ENCODE measurements at places on chromosomes 12 and 14.

GRCh38 chr14:59013672-59014298 is 174.7 kb upstream of the DAAM1 start:
- no peak for DNase-seq

- no peak for DNase-seq
Measured at GRCh38 chr12:5533368-5533767, 101.5 kb downstream of the NTF3 start.

DNA sequence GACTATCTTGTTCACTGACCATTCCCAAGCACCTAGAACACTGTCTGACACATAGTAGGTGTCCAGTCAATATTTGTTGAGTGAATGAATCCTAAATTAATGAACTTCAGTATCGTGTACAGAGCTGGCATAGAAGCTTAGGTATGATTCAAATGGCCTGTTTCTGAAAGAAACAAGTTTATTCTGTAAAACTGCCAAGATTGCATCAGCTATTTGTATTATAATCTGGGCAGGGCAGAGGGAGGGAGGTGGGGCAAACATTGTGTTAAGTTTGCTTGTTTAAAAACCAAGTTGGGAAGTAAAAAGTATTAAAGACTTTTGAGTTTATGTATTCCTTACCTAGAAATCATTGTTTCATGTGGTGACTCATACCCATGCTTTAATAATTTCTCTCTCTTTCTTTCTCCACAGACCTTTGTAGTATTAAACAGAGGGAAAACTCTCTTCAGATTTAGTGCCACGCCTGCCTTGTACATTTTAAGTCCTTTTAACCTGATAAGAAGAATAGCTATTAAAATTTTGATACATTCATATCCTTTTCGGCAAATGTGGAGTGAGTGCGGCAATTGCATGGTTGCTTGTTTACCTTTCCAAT is 92.8 kb downstream of the SCN8A start:
- DNase-seq, result no peak

DNA sequence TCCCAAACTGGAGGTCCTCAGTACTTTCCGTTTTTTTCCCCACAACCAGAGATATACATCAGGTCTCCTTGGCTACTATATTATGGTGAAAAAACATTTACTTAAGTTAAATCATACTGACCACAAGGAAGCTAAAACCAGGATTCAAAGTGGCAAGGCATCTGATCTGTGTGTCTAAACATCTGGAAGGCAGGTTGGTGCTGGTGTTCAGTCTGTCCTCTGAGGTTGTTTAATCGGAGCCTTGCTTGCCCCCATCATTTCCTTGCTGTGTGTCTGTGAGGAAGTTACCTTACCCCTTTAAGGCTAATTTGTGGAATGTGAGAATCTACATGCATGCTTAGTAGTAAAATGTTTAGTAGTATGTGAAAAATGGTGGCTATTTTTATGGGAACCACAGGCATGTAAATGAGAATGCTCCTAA is 75.6 kb downstream of the GALNT4 start:
- no peak for DNase-seq

DNA sequence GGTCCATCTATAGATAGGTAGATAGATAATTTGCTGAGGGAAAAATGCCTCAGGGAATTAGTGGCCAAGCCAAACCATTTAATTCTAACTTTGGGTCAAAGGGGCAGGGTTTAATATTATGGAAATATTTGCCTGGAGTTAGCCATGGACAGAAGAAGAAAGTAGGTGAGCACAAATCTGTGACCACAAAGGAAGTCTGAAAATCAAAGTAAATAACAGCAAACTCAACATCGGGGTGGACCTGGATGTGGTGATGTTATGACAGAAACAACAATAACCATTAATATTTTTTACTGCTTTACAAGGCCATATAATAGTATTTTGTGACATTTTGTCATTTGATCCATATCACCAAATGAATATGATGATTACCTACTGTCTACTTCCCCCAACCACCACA is 578.0 kb upstream of the MGAT4C start:
- no peak for DNase-seq

GRCh38 chr14:76575108-76575507 is 186.2 kb upstream of the VASH1 start:
- no peak for DNase-seq

- DNase-seq, result no peak
Measured at GRCh38 chr12:11793921-11794710, 144.6 kb downstream of the ETV6 start.

DNA sequence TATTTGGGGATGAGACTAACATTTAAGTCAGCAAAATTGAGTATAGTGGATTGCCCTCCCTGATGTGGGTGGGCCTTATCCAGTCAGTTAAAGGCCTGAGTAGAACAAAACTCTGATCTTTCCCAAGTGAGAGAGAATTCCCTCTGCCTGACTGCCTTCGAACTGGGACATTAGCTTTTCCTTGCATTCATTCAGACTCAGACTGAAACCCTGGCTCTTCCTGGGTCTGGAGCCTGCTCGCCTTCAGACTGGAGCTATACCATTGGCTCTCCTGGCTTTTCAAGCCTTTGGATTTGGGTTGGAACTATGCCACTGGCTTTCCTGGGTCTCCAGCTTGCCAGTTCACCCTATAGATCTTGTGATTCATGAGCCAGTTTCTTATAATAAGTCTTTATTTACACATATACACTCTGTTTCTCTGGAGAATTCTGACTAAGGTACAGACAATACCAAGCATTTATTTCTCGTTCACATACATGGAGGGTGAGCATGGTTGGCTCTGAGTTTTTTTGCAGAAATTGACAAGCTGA is 296.5 kb downstream of the ERC1 start:
- no peak for DNase-seq
